Stimulated activated CD8-positive, alpha-beta memory T cell treated with anti-CD3 and anti-CD28 coated beads, Interleukin-4, amount 100 ng/mL, for 24 hours (primary cell): ENCODE measurements at places on chromosomes 16 and 17.

DNA sequence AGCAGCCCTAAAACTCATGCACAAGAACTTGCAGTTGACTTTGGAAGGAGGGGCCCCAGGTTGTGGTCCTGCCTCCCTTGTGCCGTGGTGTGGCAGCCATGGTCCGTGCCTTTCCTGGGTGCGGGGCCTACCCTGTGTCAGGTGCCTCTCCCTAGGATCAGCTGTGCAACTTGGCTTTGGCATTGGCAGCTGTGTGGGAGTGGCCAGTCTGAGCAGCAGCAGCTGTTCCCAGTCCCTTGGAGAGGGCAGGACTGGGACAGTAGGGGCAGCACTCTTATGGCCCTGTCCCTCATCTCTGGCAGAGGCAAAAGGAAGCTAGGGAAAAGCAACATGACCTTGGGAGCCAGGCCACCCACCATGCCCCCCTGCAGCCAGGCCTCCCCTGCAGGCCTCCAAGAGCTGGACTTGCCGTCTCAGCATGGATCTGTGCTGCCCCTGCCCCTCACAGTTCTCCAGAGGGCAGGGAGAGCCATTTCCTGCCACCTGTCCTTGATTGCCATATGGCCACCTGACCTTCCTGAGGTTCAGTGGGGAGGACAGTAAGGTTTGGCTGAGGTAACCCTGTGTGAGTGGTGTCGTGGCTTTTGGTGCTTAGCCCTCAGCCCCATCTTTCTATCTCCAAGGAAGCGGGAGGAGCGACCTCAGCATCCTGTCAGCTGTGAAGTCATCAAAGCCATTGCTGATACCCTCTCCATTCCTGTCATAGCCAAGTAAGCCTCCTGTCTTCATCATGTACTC lies 15.5 kb upstream of the NFATC3 start:
- DNase-seq: no peak

DNA sequence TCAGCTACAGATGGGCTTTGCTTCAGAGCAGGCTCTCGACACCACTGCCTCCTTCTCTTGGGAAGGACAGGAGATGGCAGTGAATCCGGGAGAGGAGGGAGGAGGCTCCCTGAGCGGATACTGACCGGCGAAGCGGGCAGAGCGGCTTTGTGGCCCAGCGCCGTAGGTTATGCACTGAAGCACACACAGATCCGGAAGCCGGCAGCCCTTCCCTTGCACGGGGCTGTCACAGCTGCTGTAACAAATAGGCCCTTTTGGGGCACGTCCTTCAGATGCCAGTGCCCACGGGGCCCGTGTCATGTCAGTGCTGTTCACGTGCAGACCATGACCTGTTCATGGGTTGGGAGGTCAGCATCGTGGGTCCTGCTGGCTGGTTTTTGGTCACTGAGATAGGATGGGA lies 144.7 kb upstream of the CHMP6 start:
- DNase-seq: no peak

- no peak for DNase-seq
Observed at GRCh38 chr17:57721967-57722703, 23.0 kb downstream of the CCDC182 start.

DNA sequence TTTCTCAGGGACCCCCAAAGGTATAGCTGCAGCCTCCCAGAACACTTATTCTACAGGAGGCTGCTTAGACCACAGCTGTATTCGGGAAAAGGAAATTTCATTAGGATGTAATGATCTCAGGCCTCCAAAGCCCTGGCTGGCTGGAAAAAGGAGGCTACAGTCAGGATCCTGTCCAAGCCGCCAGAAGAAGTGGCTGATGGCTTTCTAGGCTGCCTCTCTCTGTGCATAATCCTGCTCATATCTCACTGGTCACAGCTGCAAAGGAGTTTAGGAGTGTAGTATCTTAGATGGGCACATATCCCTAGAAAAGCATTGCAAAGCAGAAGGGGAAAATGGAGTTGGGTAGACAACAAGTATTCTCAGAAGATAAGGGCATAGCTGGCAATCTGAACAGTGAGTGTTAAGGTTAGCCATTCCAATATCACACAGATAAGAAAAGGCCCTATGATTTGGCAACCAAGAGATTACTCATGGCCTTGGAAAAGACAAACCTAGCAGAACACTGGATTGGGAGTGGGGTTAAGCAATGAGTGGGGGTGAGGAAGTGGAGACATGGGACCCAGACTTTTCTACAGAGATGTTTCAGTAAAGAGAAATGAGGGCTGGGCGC lies 26.0 kb upstream of the PRKCA start:
- DNase-seq: no peak

- no peak for DNase-seq
Observed at GRCh38 chr16:29769507-29769906, 8.5 kb upstream of the ZG16 start.

DNA sequence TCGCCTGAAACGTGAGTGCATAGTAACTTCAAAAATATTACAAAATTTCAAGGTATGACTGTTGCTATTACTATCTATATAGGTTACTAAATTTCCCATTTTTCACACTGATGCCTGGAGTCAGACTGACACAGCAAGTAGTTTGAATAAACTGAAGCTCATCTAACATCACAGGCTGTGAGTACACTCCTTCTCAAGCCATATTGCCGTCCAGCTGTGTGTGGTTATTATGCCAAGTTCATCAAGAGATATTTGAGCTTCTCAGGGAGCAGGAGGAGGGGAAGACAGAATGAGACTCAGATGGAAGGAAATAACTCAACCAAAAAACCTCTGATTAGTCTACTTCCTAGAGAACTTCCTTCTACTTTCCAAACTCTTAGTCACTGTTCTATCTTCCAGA lies 473.9 kb downstream of the TOX3 start:
- DNase-seq: no peak

DNA sequence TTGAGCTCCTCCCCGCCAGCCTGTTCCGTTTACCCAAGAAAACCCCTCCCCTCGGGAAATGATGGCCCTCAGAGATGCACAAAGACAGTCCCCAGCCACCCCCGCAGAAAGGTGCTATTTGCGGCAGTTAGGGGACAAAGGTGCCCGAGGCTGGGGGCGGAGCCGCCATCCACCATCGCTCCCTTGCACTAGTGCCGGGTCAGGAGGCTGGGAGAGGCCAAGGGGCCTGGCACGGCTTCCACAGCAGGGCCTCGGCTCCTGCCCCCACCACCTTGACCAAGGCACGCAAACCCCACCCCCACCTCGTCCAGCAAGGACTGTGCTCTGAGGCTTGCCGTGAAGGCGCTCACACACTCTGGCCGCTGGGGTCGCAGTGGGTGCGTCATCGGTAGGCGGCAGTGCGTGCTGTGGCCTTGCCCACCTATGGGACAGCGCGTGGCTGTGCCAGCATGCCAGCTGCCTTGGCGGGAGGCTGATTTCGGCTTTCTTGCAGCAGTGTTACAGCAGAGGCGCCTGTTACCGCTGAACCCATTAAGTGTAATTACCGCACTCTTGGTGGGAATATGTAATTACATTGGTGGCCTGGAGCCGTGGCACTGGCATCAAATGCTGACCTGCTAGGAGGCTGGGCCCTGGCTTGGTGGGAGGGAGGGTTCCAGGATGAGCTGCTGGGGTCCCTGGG lies 31.8 kb downstream of the TPSG1 start:
- no peak for DNase-seq

GRCh38 chr16:51888016-51888415 lies 658.9 kb downstream of the TOX3 start:
- DNase-seq: no peak

DNA sequence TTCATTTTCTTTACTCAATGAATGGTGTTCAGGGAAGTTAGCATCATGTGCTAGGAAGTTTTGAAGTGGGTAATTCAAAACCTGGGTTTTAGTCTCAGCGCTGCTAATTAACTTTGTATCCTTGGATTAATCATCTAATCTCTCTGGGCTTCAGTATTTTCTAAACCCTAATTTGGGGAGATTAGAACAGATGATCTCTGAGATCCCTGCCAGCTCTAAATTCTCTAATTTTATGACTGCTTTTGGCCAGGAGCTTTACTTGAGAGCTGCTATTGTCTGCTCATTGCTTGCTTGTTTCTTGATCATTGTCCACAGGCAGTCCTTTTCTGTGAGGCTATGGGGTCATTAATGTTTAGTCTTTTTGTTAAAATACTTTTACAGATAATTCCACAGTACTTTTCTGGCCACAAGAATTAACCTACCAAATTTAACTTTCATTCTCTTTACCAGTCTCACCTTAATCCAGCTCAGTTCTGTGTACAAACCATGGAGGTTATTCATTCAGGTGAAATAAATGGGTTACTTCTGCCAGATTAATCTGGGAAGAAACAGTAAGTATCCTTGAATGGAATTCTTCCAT lies 28.4 kb upstream of the VWA3A start:
- DNase-seq: no peak

DNA sequence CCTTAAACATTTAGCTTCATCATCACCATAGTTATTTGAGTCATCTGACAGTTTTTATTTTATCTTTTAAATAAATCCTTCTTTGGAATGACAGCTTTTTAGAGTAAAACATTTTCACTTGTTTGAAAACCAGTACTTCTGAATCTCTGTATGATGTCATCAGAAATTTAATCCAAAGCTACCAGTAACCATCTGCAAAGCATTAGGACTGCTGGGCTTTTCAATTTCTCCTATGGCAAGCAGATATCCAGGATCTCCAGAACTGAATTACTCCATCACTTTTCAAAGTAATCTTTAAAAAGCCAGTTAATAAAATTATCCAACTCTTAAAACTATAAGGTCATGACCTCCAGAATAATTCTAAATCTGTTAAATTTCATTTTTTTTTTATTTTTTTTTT lies 51.5 kb downstream of the CHCT1 start:
- DNase-seq: no peak

GRCh38 chr16:10111156-10111761 lies 71.0 kb downstream of the GRIN2A start:
- no peak for DNase-seq

- DNase-seq: no peak
Observed at GRCh38 chr17:65389949-65390348, 171.5 kb downstream of the AXIN2 start.

GRCh38 chr16:1884155-1884760 lies 12.3 kb upstream of the MEIOB start:
- no peak for DNase-seq

GRCh38 chr17:47264166-47264565 lies 10.5 kb downstream of the ITGB3 start:
- DNase-seq: no peak

- DNase-seq: no peak
Observed at GRCh38 chr17:69540356-69540755, 125.9 kb downstream of the MAP2K6 start.

DNA sequence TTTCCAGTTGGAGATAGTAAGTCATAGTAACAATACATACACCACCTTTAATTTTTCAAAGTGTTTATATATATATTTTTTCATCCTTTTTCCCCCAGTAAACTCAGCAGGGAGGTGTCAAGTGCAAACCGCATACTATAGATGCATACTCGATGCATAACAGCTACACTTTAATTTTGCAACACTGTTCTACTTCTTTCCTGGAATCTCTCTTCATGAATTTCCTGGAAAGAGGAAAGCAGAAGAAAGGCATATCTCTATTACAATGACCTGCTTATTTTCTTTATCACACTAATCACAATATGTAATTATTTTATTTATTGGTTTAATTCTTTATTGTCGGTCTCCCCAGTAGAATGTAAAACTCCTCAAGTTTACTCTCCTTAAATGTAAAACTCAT lies 140.0 kb downstream of the SNX11 start:
- DNase-seq: no peak

GRCh38 chr16:12784076-12784475 lies 19.6 kb downstream of the CPPED1 start:
- DNase-seq: no peak

- DNase-seq: peak; percentile 24
Observed at GRCh38 chr17:75404223-75404730, 1.2 kb downstream of the GRB2 start.

DNA sequence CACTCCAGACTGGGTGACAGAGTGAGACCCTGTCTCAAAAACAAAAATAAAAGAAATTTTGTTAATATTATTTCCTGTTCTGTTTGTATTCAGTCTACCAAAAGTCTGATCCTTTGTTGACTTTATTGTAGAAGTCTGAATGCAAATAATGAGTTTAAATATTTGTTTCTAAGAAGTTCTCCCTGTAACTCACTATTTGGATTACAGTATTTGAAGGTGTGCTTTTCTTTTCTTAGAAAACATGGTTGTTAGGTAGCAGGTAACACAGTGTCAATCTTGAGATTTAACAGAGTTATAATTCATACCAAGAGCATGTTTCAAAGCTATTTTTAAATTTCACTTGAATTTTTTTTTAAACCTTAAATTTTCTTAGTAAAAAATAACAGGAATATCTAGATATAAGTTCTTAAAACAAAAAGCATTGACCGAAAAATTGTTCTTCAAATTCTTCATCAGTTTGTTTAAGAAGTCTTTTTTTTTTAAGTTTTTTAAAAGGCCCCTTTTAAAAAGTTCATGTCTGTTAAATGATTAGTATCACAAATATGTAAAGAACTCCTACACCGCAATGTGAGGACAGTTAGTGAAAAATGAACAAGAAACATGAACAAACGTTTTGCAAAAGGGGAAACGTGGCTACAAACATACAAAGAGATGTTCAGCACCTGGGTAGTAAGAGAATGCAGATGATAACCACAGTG lies 35.0 kb downstream of the GAN start:
- DNase-seq: no peak

DNA sequence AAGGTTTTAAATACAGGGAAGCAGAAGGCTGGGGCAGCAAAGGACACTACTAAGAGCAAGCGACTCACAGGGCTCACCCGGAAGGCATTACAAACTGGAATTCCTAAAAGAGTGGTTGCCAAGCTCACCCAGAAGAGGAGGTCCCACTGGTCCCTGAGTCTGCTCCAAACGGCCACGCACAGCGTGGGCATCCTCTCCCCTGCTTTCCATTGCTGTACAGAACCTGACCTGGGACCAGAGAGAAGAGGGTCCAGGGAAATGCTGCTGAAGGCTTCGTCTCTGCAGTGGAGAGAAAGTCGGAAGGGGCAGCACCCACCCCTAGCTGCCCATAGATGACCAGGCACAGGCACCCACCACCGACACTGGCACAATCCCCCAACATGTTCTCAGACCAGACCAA lies 67.2 kb downstream of the ADCY9 start:
- no peak for DNase-seq

- DNase-seq: no peak
Observed at GRCh38 chr17:7369825-7370224, 11.1 kb upstream of the TNK1 start.

- DNase-seq: no peak
Observed at GRCh38 chr16:50578137-50578536, 29.9 kb downstream of the NKD1 start.
